Testis (tissue), 5 donors: ENCODE measurements at places on chromosomes 5 and 9. TPM values are rescaled to one million over a fixed set of nuclear protein-coding genes. Genes with fewer than 3 reads are reported as not detected.

GRCh38 chr5:127306036-127306435, 15.4 kb downstream of the MEGF10 start:
- DNase-seq = no peak
- no peak overlapping the region for H3K4me3 ChIP-seq
- no peaks in the 10 kb centered on the region for H3K27me3 ChIP-seq
- no peaks in the 10 kb centered on the region for H3K4me1 ChIP-seq
- H3K36me3 ChIP-seq = no peaks in the 10 kb centered on the region
- no peak overlapping the region for H3K27ac ChIP-seq

GRCh38 chr9:134618163-134618832, 23.3 kb upstream of the COL5A1 start:
- no peak overlapping the region for H3K4me3 ChIP-seq
- peak; percentile 12 for DNase-seq
- H3K36me3 ChIP-seq = no peaks in the 10 kb centered on the region
- no peaks in the 10 kb centered on the region for H3K27me3 ChIP-seq
- H3K27ac ChIP-seq = no peak overlapping the region
- H3K4me1 ChIP-seq = no peaks in the 10 kb centered on the region

DNA sequence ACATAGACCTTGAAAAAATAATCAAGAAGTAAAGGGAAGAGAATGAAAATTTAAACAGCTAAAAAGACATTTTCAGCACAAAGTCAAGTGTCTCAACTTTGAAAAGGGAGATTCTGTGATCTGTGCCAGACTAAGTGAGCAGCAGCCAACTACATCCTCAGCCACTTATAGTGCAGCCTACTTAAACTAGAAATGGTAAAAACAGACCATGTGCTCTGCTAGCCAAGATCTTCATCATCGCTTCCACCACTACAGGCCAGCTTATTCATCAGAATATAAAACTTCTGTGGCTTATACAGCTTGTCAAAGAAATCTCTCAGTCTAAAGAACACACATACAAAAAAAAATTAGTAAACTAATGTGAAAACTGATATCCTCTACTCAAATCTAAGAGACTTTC, 63.5 kb downstream of the CEMIP2 start:
- no peak overlapping the region for H3K4me3 ChIP-seq
- no peaks in the 10 kb centered on the region for H3K4me1 ChIP-seq
- DNase-seq = no peak
- H3K27ac ChIP-seq = no peak overlapping the region
- H3K27me3 ChIP-seq = no peaks in the 10 kb centered on the region

DNA sequence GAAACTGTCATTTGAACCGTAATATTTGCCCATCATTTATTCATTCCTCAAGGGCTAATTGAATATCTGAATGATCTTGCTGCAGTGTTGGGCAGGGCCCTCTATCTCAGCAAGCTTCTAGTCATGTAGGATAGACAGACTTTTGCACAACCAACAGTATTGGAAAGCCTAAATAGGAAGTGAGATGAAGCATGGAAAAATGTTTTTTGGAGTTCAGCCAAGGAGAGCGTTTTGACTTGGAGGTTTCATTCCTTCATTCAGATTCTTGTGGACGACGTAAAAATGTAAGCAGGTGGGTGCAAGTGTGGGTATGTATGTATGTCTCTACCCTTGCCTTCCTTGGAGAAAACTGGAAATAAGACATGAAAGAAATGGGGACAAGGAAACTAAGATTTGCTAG, 15.5 kb downstream of the DAPK1 start:
- DNase-seq = no peak
- H3K4me3 ChIP-seq = no peak overlapping the region
- H3K27ac ChIP-seq = no peak overlapping the region

DNA sequence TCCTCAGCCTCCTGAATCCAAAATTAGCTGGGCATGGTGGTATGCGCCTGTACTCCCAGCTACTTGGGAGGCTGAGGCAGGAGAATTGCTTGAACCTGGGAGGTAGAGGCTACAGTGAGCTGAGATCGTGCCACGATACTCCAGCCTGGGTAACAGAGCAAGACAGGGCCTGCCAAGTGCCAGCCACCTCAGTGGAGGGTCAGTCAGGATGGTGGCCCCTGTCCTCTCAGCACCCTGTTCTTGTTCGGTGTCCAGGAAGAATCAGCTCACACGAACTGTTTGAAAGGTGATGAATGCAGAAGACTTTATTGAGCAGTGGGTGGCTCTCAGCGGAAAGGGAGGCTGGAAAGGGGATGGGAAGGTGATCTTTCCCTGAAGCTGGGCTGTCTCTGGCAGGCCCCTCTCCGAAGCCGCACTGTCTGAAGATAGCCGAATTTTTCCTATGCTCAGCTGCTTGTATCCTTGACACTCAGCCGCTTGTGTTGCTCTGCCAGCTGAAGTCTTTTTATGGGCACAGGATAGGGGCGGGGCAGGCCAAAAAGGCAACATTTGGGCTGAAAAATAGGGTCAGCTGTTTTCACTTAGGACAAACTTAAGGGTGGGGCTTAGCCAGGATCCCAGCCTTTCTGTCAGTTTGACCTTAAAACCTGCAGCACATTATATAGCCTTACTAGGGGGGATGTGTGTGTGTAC, 50.9 kb downstream of the UBE2R2 start:
- H3K36me3 ChIP-seq = no peaks in the 10 kb centered on the region
- DNase-seq = peak; percentile 79
- no peak overlapping the region for H3K4me3 ChIP-seq
- no peaks in the 10 kb centered on the region for H3K27me3 ChIP-seq

DNA sequence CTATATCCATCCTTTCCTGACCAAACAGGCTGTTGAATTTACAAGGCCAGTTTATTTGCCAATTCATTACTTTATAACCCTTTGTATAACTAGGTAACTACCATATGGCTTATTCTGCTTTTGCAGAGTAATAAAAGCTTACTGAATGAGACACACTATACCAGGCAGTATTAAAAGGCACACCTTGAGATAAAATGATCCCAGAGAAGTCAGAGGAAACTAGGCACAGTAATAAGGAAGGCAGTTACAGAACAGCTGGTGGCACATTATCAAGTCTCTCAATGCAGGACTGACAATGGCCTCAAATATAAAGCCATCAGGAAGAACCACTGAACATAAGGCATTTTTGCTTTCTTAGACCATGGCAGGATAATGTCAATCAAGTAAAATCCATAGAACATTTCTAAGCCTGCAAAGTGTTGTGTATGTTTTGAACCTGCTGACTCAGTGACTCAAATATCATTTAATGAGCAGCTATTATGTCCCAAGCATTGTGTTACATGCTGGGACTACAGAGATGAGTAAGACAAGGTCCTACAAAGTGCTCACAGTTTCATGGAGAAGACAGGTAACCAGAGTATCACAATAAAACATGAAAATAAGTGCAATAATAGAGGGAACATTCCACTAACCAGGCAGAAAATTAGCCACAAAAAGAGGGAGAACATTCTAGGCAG, 52.5 kb downstream of the OXCT1 start:
- no peak for DNase-seq
- H3K4me1 ChIP-seq = no peaks in the 10 kb centered on the region
- no peaks in the 10 kb centered on the region for H3K36me3 ChIP-seq
- no peaks in the 10 kb centered on the region for H3K27me3 ChIP-seq
- H3K27ac ChIP-seq = no peak overlapping the region
- no peak overlapping the region for H3K4me3 ChIP-seq

GRCh38 chr9:125646621-125647100, 60.3 kb downstream of the MAPKAP1 start:
- no peak for DNase-seq
- peaks cover 3% of the 10 kb centered on the region for H3K4me1 ChIP-seq
- peak overlapping the region; percentile 47 for H3K27ac ChIP-seq
- no peak overlapping the region for H3K4me3 ChIP-seq
- no peaks in the 10 kb centered on the region for H3K36me3 ChIP-seq
- no peaks in the 10 kb centered on the region for H3K27me3 ChIP-seq

DNA sequence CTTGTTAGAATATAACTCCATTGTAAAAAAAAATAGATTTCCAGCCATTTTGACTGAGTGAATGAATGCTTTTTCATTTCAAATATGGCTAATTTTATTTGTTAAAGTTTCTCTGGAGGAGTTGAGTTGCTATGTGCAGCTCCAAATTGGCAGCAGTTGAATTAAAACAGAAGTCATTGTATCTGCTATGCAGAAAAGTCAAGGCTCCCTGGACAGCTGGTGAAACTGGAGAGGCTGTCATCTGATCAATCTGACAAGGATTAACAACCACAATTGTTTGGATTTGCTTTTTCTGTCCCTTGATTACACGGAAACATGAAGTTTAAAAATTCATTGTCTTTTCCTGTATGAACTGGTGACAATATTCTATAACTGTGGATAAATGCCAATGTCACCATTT, 713.9 kb downstream of the EFNA5 start:
- no peaks in the 10 kb centered on the region for H3K36me3 ChIP-seq
- no peak overlapping the region for H3K4me3 ChIP-seq
- no peaks in the 10 kb centered on the region for H3K4me1 ChIP-seq
- DNase-seq = no peak
- H3K27ac ChIP-seq = no peak overlapping the region

DNA sequence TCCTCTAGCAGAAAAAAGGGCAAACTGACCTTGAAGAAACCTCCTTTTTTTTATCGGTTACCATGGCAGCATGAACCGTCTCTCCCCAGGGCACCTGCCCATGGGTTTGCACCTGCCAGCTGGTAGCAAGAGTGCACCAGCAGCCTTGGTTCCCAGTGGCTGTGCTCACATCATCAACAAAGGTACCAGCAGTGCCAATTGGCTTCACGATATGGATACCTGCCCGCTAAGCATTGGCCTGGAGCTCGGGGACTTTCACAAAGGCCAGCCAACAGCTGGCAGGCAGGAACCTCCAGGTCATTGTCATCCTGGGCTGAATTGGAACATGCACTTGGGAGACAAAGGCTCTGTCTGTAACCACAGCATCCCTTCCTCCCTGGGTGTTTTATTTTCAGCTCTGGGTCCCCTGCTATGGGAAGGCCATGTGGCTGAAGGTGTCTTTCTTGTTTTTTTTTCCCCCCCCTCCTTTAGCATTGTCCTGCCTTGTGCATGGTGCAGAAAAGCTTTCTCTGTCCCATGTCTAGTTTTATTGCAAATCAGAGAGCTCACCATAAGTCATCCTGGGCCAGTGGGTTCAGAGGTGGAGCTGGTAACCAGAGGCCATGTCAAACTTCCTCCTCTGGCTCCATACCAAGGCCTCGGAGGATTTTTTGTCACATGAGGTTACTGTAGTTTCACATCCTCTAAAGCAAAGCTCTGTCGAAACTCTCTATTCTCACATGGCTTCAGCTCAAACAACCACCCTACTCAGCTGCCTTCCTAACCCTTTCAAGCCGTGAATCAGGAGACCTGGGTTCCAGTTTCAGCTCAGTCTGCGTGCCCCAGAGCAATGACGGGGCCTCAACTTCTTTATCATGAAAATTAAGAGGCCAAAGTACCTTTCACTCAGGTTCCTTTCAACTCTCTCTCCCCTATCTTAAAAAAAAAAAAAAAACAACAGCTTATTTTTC, 145.5 kb upstream of the MAP3K1 start:
- no peak for DNase-seq
- H3K4me3 ChIP-seq = no peak overlapping the region
- H3K27ac ChIP-seq = no peak overlapping the region
- H3K36me3 ChIP-seq = no peaks in the 10 kb centered on the region
- no peaks in the 10 kb centered on the region for H3K27me3 ChIP-seq

GRCh38 chr9:117671468-117671867, 32.7 kb upstream of the TLR4 start:
- no peaks in the 10 kb centered on the region for H3K4me1 ChIP-seq
- no peak overlapping the region for H3K27ac ChIP-seq
- no peaks in the 10 kb centered on the region for H3K36me3 ChIP-seq

GRCh38 chr5:90406466-90406865, 3.1 kb downstream of the CETN3 start:
- no peak for DNase-seq
- no peaks in the 10 kb centered on the region for H3K36me3 ChIP-seq
- H3K4me1 ChIP-seq = peaks cover 7% of the 10 kb centered on the region
- H3K27me3 ChIP-seq = no peaks in the 10 kb centered on the region

The KCTD16 gene
- total RNA-seq = 1.4 TPM

DNA sequence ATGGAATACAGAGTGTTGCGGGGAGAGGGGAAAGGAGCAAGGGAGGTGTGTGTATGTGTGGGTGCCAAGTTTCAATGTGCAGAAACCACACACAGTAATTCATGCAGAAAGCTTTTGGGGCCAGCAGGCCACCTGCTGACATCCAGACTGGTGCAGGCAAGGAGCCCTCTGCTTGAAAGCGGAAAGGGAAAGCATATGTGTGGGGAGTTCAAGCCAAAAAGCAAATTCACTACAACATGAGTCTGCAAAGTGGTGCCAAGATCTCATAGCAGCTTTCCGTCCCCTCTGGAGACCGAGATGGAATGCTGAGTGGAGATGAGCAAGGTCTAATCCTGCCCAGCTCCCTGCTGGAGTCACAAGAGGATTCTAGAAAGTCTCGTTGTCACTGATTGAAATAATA, 159.7 kb upstream of the VLDLR start:
- H3K27ac ChIP-seq = no peak overlapping the region
- no peaks in the 10 kb centered on the region for H3K27me3 ChIP-seq
- peak; percentile 15 for DNase-seq

- H3K27me3 ChIP-seq = no peaks in the 10 kb centered on the region
- no peaks in the 10 kb centered on the region for H3K36me3 ChIP-seq
- peak; percentile 84 for DNase-seq
- H3K4me3 ChIP-seq = peak within 1 kb of the TSS; percentile 29
- no peaks in the 10 kb centered on the region for H3K4me1 ChIP-seq
These were observed at the start of gene PCDHB3 for GRCh38 chr5:141100243-141100805. Gene PCDHB3, plus strand, starts transcription at chr5:141100473. Its CDS starts 177 bp downstream, at chr5:141100650.

DNA sequence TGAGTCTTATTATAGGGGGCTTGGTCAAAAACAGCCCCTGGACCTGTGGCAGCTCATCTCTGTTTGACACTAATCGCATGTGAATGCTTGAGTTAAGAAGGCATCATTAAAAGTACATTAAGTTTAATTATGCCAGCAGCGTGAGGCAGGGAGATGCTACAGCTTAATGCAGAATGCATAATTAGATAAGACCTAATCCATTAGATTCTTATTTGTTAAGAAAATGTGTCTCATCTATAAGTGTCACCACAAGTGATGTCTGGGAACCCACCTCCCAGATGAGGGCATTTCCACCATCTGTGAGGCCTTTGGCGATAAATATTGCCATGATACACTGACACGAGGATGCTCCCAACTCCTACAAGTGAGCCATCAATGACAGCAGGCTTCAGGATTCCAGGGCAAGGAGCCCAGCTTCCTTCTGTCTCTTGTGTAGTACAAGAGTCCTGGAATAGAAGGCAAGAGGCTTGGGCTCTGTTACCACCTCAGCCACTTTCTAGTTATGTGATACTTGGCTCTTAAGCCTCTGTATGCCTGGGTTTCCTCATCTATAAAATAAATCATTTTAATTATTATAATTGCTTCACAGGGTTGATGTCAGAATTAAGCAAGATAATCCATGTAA, 202.7 kb downstream of the FAM114A2 start:
- no peaks in the 10 kb centered on the region for H3K36me3 ChIP-seq
- no peak for DNase-seq
- H3K4me3 ChIP-seq = no peak overlapping the region
- H3K27me3 ChIP-seq = no peaks in the 10 kb centered on the region
- no peaks in the 10 kb centered on the region for H3K4me1 ChIP-seq

The TRPM6 gene
- 4.2 TPM for total RNA-seq
